ENCODE measurements at places on chromosomes 3 and 15.

GRCh38 chr15:82952158-82953081, at the start of gene HOMER2:
Gene HOMER2, minus strand, starts transcription at chr15:82952720. Its CDS starts 185 bp downstream, at chr15:82952535.
- DNase-seq = no peak

GRCh38 chr15:57554063-57554811, 37.5 kb upstream of the MYZAP start:
- no peak for DNase-seq

- DNase-seq = no peak
These were observed 26.4 kb upstream of the DOCK3 start for GRCh38 chr3:50648313-50648712.

- no peak for DNase-seq
These were observed 232.7 kb downstream of the IGSF11 start for GRCh38 chr3:118801899-118802298.

DNA sequence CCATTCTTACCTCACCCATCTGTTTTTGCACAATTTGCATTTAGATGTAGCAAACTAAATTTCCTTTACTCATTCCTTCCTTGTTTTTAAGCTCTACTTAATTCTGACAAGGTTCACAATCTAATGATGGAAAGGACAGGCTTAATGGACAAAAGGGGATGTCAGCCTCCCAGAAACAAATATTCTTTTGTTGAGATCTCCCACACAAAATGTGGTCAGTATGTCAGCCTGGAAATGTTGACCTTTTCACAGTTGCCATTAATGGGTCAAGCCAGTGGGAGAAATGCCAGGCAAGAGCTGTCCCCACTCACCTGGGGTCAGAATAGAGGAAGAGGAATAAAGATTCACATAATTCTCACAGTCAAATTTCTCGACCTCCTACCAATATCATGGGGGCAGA, 27.0 kb downstream of the WWTR1 start:
- DNase-seq = no peak

- no peak for DNase-seq
These were observed 573.8 kb upstream of the NAALADL2 start for GRCh38 chr3:174285242-174285864.

GRCh38 chr15:76894174-76894573, 11.0 kb downstream of the SCAPER start:
- no peak for DNase-seq

DNA sequence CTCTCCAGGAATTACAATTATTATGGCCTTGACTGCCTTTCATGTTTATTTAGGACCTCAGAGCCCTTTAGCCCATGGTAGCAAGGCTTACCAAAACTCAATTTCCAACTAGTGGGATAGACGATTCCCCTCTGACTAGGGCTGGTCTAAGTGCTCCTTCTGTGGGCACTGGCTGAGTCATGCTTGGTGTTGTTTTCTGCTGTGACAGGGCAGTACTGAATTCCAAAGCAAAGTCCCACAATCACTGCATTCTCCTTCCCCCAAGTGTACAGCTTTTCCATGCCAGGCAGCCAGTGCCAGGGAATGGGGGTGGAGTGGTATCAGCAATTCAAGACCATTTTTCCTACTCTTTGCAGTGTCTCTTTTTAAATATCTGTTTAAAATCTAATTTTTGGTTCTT, 509.0 kb upstream of the NECTIN3 start:
- DNase-seq = no peak

- DNase-seq = no peak
These were observed 33.5 kb downstream of the ALS2CL start for GRCh38 chr3:46660003-46660402.

- DNase-seq = peak; percentile 61
These were observed 15.5 kb downstream of the TBC1D2B start for GRCh38 chr15:78061963-78062427.

Data from CD4-positive, alpha-beta T cell treated with Interleukin-10 for 1 hour (primary cell).